ENCODE measurements at places on chromosomes 16 and 17.

DNA sequence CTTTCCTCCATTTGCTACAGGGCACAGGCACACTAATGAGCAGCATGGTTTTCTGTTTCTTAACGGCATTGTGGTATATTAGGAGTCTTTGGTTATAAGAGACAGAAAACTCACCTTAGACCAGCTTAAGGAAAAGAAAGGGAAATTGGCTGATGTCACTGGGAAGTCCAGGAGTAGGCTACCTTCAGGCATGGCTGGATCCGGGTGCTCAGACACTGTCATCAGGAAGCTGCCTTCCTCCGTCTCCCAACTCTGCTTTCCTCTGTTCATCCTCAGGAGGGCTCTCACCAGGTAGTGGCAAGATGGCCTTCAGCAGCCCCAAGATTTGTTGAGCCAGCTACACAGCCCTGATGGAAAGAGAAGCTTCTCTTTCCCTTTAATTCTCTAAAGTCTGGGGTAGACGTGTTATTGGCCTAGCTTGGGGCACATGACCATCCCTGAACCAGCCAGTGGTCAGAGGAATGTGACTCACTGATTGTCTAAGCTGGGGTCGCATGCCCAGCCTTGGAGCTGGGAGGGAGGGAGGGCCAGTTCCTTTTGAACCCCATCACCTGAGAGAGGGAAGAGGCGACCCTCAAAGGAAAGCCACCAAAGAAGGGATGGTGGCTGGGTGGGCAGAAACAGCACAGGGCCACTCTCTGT, 117.4 kb downstream of the CLEC16A start:
- H3K36me3 ChIP-seq, result peaks cover 37% of the 10 kb centered on the region
- H3K4me1 ChIP-seq, result peaks cover 6% of the 10 kb centered on the region
- H3K27ac ChIP-seq, result no peak overlapping the region
- no peak overlapping the region for H3K4me3 ChIP-seq
- no peaks in the 10 kb centered on the region for H3K27me3 ChIP-seq
- DNase-seq, result no peak

GRCh38 chr17:73758245-73758644, 114.0 kb upstream of the SDK2 start:
- H3K4me3 ChIP-seq, result no peak overlapping the region
- H3K4me1 ChIP-seq, result peaks cover 9% of the 10 kb centered on the region
- no peak overlapping the region for H3K27ac ChIP-seq

DNA sequence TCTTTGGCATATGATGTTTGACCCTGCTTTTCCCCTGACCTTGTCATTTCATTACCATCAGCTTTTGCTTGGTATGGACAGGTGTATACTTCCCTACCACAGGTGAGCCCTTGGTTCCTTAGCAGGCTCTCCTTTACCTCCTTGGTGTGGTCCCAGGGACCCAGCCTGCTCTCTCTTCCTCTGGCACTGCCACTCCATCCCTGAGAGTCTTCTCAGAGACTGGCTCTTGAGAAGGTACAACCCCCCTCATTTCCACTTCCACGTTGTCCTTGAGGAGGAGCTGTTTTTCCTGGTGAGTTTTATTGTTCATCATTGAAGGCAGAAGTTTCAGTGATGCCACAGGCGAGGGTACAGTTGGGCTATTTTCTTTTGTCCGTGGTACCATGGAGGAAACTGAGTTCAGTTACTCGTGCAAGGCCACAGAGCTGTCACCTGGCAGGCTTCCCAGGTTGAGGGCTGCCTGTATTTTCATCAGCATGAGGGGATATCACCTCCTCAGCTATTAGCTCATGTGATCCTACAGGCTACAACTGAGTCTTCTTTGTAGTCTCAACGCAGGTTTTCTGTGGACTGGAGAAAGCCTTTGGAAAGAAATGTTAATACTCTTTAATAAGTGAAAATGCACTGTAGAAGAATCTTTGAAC, 52.3 kb downstream of the MSI2 start:
- no peak overlapping the region for H3K4me3 ChIP-seq
- no peak overlapping the region for H3K27ac ChIP-seq
- H3K27me3 ChIP-seq, result no peaks in the 10 kb centered on the region
- DNase-seq, result no peak
- H3K36me3 ChIP-seq, result peaks cover 15% of the 10 kb centered on the region

DNA sequence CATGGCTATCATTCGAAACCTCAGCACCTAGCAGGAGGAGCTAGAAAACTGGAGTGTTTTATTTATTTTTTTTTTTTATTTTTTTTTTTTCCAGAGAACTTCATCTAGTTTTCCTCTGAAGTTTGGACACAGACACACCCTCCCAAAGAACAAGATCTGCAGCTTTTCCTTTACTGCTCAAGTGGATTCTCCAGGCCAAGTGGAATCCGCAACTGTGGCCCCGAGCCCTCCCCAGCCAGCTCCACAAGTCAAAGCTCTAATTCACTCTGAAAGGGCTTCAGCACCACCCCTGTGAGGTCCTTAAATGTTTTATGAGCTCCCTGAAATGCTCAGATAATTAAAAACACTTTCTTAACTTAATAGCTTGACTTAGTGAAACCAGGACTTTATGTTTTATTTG, 332.1 kb upstream of the DYNLRB2 start:
- H3K36me3 ChIP-seq, result no peaks in the 10 kb centered on the region
- H3K27ac ChIP-seq, result no peak overlapping the region
- no peak for DNase-seq
- no peaks in the 10 kb centered on the region for H3K4me1 ChIP-seq
- no peak overlapping the region for H3K4me3 ChIP-seq

DNA sequence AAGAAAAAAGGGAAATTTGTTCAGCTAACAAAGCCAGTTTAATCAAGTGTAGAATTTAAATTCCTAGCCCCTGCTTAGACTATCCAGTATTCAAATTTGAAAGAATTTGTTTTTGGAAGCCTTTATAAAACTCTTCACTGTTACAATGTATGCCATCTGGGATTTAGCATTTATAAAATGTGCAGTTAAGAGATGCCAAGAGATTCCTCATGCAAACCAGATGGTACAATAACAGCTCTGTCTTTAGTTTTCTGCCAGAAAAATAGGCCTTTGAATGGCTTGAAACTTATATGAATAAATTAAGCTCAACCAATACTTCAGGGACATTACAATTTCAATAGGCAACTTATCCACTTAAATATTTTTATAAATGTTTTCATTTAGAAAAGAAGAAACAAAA, 6.8 kb upstream of the ANKS4B start:
- H3K4me3 ChIP-seq, result no peak overlapping the region
- peaks cover 4% of the 10 kb centered on the region for H3K4me1 ChIP-seq
- DNase-seq, result no peak

GRCh38 chr17:46264456-46265198, 30.3 kb upstream of the LRRC37A start:
- H3K4me1 ChIP-seq, result peaks cover 34% of the 10 kb centered on the region
- H3K36me3 ChIP-seq, result no peaks in the 10 kb centered on the region
- H3K4me3 ChIP-seq, result no peak overlapping the region
- no peaks in the 10 kb centered on the region for H3K27me3 ChIP-seq
- H3K27ac ChIP-seq, result no peak overlapping the region
- peak; percentile 38 for DNase-seq

GRCh38 chr16:71526111-71526631, at the start of gene CHST4:
CHST4 (plus strand) TSS chr16:71526426; CDS start chr16:71536678, 10,252 bp downstream.
- peak; percentile 29 for DNase-seq
- no peak within 1 kb of the TSS for H3K4me3 ChIP-seq
- peaks cover 5% of the 10 kb centered on the region for H3K4me1 ChIP-seq
- H3K36me3 ChIP-seq, result no peaks in the 10 kb centered on the region

DNA sequence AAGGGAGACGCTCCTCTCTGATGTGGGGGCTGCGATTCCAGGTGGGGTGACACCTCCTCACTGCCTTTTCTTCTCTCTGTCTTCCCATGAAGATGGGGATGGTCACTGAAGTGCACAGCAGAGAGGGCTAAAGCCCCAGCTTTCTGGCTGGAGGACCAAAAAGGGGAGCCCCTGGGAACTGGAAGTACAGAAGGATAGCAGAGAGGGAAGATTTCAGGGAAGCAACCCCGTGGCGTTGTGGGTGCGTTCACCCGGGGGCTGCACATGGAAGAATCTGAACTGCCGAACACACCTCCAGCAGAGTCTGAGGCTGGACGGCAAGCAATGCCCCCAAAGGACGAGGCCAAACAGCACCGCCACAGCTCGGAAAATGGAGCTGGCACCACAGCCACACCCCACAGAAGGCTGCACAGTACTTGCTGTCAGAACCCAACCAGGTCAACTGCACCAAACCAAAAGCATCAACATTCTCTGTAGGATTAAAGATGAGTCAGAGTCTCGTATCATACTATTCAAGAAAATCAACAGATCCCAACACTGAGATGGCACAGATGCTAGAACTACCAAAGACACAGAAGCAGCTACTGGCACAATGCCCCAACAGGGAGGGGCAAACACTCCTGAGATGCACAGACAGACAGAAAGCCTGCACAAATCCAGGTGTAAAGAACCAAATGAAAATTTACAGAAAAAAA, 49.9 kb downstream of the MAP1LC3B start:
- no peaks in the 10 kb centered on the region for H3K27me3 ChIP-seq
- H3K4me1 ChIP-seq, result peaks cover 12% of the 10 kb centered on the region
- DNase-seq, result no peak
- H3K36me3 ChIP-seq, result peaks cover 17% of the 10 kb centered on the region
- no peak overlapping the region for H3K4me3 ChIP-seq

GRCh38 chr17:20784100-20784665, 204.7 kb downstream of the CDRT15L2 start:
- H3K4me1 ChIP-seq, result no peaks in the 10 kb centered on the region
- no peak overlapping the region for H3K4me3 ChIP-seq
- no peak for DNase-seq
- H3K27ac ChIP-seq, result no peak overlapping the region

Data from activated CD4-positive, alpha-beta T cell treated with anti-CD3 and anti-CD28 coated beads for 36 hours (primary cell).